NCI-H1417 (cell line): ENCODE measurements at places on chromosomes 6 and 20.

GRCh38 chr6:97705568-97705967 is 422.6 kb upstream of the MMS22L start:
- DNase-seq, result peak; percentile 4

DNA sequence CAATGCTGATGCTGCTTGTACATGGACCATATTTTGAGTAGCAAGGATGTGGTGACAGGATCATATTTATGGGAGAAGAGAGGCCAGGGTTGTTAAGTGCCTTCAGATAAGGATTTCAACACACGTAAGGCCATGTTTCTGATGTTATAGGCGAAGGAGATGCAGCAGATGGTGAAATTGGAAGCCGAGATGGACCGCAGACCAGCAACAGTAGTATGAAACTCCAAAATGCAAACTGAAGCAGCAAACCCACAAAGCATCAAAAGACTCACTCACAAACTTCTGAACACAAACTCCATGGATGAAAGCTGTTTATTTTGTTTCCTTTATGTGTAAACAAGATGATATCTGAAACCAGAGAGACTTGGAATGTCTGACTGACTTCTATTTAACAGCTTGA is 35.6 kb upstream of the LAMP5 start:
- no peak for DNase-seq

DNA sequence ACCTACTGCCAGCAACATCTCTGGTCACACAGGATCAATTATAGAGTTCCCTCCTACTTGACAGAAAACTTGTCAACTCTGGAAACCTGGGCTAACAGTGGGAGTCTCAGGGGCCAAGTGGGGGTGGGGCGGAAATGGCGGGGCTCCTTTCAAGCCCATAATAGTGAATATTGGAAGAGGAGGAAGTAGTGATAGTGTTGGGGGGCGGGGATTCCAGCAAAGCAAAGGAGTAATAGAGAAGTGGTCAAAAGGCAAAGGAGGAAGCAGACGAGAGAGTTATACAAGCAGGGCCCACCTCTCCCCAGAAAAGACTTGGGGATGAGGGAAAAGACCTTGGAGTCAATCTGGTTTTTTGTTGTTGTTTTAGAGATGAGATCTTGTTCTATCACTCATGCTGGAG is 2.1 kb downstream of the DEF6 start:
- DNase-seq, result no peak

GRCh38 chr20:50831622-50832021 is 36.8 kb downstream of the BCAS4 start:
- DNase-seq, result no peak

- DNase-seq, result no peak
Observed at GRCh38 chr20:42270539-42270938, 652.4 kb upstream of the CHD6 start.

DNA sequence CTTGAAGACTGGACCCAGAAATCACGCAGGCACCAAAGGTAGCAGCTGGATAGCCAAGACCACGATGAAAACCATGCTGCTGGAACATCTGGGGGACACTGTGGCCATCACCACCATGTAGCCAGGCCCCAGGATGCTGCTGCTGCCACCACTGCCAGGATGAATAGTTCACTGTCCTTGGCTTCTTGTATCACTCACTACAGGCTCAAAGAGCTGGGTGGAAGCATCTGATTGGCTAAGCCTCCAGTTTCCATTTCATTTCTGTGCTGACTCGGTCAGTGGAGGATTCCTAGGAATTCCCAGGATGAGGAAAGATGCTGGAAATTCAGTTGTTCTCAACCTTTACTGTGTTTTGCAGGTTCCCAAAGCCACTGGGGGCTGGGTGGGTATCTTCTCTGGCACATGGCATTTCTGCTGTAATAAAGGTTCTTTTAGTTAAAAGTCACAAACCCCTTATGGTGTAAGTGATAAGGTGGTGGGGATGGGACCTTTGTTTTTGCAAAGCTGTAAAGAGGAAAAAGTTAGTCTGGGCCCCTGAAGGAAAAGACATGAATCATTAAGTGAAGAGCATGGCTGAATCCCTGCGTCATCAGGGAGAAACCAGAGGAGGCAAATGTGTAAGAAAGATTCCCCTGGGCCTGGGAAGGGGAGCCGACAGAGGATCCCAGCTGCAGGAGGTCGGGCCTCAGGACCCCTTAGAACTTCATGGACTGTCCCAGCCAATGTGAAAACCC is 75.6 kb upstream of the RNF24 start:
- no peak for DNase-seq

DNA sequence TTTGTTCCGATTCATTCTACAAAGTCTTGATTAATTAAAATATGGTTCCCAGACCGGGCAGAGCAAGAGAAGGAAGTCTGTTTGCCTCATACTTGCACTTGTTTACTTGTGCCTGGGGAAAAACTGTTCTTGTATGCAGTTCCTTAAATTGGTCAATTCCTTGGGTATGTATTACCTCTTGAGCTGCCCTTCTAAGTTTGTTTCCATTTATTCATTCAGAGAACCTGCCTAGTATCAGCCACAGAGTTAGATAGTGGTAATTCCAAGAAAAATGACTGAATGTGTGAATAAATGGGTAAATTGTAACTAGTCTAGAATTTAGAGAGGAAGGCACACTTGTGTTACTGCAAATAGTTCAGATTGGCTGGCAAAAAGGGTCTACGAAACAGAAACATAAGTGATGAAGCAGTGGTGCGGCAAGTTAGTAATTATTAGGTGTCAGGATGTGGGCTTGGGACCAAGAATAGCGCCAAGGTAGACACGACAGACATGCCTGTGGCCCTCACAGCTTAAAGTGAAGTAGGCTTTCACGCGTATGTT is 525 bp upstream of the MAK start:
- peak; percentile 20 for DNase-seq

GRCh38 chr20:55678126-55678525 is 327.2 kb downstream of the CBLN4 start:
- DNase-seq, result no peak

DNA sequence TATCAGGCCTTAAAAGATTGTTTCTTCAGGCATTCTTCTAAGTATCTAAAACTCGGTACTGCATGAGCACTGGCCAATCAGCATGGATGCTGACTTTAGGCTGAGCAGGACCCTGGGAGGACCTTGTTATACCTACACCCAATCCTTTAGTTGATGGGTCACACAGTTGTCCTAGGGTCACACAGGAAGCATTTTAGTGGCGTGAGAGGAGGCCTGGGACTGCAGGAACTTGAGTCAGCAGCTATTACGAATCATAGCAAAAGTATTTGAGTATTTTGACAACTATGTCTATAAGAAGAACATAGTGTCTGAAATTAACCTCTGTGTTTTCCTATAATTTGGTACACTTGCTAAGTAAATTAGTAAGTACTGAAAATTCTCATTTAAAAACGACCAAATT is 741.4 kb downstream of the HACE1 start:
- DNase-seq, result no peak

DNA sequence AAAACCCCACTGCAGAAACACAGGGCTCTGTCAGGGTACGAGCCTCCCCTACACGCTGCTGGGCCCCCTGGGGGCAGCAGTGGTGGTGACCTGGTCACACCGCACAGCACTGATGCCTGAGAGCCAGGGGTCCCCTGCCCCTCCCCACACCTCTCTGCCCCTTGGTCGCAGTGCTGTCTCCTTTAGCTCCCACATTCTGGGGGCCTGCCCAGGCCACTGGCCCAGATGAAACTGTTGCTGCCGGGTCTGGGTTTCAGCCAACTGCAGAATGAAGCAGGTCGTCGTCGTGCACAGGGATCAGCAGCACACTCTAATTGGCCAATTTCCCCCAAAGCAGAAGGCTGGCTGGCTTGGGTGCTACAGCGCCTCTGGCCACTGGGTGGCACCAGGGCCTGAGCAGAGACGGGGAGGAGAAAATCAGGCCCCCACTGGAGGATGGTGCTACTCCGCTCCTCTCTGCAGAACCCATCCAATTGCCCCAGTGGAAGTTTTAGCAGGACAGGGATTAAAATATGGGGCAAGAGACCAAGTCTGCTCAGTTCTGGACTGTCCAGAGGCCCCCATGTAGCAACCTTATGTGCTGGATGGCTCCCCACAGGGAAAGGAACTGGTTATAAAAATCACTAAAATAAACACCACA is 26.1 kb downstream of the DIDO1 start:
- peak; percentile 78 for DNase-seq

- DNase-seq, result no peak
Observed at GRCh38 chr20:59153832-59154231, 9.8 kb upstream of the ZNF831 start.

DNA sequence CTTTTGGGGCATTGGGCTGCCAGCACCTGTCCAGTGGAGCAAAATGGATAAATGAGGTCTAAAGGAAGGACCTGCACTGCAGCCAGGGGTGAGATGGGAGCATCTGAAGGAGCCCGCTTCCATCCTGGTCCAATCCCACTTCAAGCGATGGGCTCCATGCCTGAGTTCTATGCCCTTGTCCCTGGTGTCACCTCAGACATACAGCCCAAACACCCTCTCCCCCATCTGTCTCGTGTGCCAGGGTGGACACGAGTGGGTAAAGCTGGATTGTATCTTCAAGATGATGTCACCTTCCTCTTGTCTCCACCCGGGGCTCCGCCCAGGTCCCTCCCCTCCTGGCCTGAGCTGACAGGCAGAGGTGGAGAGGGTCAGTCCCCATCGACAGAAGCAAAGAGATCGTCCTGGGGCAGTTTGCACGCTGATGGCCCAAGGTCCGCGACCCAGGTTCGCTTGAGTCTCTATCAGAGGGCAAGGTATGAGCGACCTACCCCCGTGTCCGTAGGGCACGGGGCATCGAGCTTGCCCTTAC is 544 bp downstream of the SMIM29 start:
- no peak for DNase-seq

GRCh38 chr6:131979515-131980337 is 28.6 kb upstream of the CCN2 start:
- no peak for DNase-seq

GRCh38 chr6:107114926-107115694 is at the start of gene BEND3:
Gene BEND3 (minus strand): TSS chr6:107115515. CDS start chr6:107099285, 16,230 bp downstream.
- peak; percentile 70 for DNase-seq

DNA sequence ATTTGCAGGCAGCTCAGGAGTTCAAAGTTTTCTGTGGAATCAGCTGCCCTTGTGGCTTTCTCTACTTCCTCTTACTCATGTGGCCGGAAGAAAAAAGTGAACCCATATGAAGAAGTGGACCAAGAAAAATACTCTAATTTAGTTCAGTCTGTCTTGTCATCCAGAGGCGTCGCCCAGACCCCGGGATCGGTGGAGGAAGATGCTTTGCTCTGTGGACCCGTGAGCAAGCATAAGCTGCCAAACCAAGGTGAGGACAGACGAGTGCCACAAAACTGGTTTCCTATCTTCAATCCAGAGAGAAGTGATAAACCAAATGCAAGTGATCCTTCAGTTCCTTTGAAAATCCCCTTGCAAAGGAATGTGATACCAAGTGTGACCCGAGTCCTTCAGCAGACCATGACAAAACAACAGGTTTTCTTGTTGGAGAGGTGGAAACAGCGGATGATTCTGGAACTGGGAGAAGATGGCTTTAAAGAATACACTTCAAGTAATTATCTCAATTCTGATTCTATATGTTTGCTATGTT is 1.1 kb downstream of the MGME1 start:
- DNase-seq, result no peak
